Head of caudate nucleus (tissue), 42 donors: ENCODE measurements at places on chromosomes 4 and X.

- DNase-seq, result no peak
These were observed 193.6 kb downstream of the SOWAHB start for GRCh38 chr4:76704133-76704881.

GRCh38 chr4:58111818-58112217, 1001.6 kb upstream of the IGFBP7 start:
- DNase-seq, result no peak

GRCh38 chrX:13495232-13495631, 74.2 kb upstream of the EGFL6 start:
- no peak for DNase-seq

DNA sequence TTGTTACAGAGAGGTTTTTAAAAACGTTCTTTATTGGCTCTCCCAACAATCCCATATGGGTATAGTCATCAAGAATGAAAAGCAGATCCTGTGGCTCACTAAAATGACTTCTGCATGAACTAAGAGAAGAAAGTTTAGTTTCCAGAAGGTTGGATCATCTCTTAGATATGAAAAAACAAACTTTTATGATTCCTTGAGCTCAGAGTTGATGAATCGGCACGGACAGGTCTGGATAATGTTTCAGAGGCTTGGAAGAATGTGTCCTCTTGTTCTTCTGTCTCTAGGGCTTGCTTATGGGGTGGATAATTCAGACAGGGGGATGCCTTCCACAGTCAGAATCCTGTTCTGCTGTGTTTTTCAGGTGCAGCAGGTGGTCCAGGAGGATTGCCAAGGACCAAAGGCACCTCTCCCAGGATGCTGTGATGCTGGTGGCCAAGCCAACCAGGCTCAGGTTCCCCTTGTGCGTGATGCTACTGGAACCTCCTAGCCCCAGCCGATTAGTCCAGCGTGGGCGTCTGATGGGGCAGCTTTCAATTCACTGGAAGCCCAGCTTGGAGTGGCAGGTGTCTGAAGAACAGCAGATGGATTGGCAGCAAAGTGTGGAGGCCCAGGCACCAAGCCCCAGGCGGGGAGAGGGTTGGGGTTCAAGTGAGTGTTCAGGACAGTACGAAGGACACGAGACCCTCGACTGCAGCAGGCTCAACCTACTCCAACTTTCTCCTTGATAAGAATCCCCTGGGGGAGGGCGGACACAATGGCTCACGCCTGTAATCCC, 30.3 kb downstream of the CCKAR start:
- no peak for DNase-seq

- no peak for DNase-seq
These were observed 419.8 kb downstream of the GALNTL6 start for GRCh38 chr4:172232966-172233365.

DNA sequence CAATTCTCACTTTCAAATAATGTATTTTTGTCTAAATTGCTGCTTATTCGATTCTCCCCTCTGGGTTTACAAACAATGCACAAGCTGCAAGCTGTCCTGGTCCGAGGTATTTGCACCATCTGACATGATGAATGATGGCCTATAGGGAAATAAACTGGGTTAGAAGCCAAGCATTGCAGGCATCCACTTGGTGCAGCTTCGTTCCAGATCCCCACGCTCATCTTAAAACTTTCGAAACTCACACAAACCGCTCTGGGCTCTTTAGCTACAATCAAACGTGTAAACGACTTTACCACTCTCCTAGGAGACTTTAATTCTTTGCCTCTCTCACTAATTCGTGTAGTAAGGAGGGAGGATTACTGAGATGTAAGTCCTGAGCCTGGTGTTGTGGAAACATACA, 19.0 kb downstream of the PHKA2 start:
- DNase-seq, result no peak

GRCh38 chr4:83251447-83251830, 33.2 kb downstream of the COQ2 start:
- DNase-seq, result no peak

- no peak for DNase-seq
These were observed 114.5 kb downstream of the DDX53 start for GRCh38 chrX:23114241-23114640.

GRCh38 chr4:52711834-52712250, 39.4 kb downstream of the ERVMER34-1 start:
- no peak for DNase-seq

- no peak for DNase-seq
These were observed 80.7 kb upstream of the TMEM164 start for GRCh38 chrX:109922190-109922589.

GRCh38 chr4:20904966-20905365, 204.7 kb downstream of the PACRGL start:
- no peak for DNase-seq

DNA sequence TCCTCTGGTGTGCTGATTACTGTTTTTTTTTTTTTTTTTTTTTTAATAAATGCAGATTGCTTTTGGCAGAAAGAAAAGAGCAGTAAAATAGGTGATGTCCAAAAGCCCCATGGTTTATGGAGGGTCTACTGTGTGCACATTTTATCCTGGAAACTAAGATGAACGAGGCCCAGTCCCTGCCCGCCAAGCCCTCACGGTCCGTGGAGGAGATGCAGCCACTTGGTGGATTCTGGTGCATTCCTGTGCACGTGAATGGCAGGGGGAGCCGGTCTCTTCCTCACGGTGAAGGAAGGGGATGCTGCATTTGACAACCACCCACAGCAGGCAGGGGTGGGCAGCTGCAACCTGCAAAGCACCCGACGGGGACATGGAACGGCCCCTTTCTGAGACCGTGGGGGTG, 100.2 kb upstream of the AFAP1 start:
- DNase-seq, result no peak

DNA sequence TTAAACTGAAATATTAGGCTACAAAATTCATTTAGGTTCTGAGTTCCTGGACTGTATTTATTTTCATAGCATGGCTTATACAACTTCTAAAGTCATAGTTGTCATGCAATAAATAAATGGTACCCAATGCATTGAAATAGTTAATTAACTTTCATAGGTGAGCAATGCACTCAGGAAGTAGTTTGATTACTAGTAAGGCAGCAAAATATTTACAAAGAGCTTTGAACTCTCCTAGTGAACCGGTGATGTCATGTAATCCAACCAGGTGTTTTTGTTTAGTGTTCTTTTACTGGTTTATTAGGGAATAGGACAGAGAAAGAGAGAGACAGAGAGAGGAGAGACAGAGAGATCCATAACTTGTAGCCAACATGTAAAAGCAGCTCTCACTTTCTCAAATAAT, 228.6 kb upstream of the CTSO start:
- no peak for DNase-seq

DNA sequence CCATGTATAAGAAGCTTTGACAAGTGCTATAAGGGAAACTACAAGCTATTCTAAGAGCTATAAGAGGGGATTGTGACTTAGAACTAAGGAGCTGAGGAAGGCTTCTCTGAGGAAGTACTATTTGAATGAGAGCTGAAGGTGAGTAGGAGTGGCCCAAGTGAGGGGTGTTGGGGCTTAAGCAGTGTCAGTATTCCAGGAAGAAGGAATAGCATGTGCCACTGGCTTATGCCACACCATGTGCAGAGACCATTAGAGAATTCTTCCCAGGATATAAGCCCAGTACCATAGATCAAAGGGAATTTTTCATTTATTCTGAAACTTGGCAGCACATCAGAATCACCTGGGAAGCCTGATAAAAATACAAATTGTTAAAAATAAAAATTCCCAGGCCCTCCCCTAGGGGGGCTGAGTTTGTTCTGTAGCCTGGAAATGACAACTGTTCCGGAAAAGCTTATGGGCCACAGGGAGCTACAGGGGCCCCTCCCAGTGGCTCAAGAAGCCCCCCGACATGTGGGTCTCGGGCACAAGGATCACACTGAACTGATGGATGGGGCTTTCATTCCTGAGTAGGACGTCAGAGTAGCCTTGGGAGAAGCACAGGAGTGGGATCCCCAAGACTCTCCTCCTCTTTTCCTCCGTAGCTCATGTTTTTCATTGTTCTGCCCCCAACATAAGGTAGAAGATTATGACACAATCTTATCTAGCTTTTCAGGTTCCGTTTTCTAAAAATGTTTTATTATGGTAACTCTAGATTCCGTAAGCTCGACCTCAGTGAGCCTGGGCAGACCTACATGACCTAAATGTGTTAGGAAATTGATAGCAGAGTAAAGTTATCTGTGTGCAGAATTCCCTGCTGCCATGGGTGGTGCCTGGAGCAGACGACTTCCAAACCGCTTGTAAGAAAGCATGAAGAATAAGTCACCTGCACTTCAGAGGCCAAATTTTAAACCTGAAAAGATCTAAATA, 119.3 kb downstream of the AFF1 start:
- no peak for DNase-seq

GRCh38 chr4:73166212-73166611, 92.4 kb downstream of the ANKRD17 start:
- DNase-seq, result no peak

DNA sequence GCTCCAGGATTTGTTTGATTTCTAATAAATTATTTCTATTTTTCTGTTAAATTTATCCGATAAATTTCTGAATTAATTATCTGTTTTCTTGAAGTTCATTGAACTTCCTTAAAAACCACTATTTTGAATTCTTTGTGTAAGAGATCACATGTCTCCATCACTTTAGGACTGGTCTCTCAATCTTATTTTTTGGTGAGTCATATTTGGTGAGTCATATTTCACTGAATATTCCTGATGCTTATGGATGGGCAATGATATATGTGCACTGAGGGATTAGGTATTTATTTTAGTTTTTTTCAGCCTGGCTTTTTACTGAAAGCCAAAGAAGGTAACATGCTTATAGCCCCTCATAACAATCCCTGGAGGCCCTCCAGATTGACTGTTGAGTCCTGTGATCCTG, 48.5 kb upstream of the IL15 start:
- DNase-seq, result no peak

DNA sequence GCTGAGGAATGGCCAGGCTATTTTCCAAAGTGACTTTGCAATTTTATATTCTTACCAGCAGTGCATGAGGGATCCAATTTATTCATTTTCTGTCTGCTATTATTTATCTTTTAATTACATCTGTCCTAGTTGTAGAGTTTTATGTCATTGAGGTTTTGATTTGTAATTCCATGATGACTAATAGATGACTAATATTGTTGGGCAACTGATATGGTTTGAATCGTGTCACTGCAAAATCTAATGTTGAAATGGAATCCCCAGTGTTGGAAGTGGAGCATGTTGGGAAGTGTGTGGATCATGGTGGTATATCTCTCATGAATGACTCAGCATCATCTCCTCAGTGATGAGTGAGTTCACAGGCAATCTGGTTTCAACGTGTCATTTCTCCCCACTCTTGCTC, 201.5 kb downstream of the TBX22 start:
- DNase-seq, result no peak

DNA sequence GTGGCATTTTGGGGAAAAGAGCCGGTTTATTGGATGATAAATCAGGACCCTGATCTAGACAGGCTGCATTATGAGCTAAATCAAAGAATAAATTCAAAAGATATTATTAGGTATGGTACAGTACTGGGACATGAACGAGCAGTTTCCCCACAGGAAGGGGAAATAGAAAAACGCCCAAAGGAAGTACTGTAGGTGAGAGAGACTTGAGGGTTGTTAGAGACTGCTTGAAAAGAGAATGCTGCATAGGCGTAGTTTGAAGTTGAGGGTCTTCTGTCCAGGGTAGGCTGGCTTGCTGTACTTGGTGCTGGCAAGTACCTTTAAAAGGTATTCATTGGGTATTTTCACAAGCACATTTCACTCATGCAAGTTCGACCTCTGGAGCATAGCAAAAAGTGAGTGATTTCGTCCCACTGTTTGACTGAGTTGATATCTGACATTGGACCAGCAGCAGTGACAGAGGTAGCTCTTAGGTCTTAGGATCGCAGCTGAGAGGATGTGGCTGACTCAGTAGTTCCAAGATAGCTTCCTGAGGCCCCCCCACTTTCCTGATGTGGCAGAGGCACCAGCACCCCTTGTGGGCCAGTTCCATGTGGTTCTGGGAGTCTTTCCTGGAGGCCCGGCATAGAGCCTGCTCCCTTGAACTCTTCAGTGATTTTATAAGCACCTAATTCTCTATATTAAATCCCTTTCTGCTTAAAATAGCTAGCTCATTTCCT, 64.3 kb downstream of the TMEM131L start:
- no peak for DNase-seq

- DNase-seq, result no peak
These were observed 79.8 kb downstream of the CLCN5 start for GRCh38 chrX:50002067-50002714.

GRCh38 chrX:137172317-137172948, 138.6 kb upstream of the GPR101 start:
- DNase-seq, result no peak

GRCh38 chr4:7904952-7905915, 34.4 kb downstream of the AFAP1 start:
- peak; percentile 34 for DNase-seq

DNA sequence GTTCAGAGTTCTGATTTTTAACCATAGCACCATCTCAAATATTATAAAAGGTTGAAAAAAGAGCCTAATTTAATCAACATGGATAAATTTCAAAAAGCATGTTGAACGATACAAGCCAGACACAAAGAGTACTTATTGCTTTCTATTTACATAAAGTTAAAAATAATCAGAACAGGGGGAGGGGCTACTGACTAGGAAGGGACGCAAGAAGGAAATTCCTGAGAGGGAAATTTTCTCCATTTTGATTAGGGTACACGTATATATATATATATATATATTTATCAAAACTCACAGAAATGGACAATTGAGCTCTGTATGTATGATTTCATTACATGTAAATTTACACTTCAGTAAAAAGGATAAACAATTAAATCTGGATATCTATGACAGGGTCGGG, 482 bp upstream of the MBTPS2 start:
- DNase-seq, result no peak

DNA sequence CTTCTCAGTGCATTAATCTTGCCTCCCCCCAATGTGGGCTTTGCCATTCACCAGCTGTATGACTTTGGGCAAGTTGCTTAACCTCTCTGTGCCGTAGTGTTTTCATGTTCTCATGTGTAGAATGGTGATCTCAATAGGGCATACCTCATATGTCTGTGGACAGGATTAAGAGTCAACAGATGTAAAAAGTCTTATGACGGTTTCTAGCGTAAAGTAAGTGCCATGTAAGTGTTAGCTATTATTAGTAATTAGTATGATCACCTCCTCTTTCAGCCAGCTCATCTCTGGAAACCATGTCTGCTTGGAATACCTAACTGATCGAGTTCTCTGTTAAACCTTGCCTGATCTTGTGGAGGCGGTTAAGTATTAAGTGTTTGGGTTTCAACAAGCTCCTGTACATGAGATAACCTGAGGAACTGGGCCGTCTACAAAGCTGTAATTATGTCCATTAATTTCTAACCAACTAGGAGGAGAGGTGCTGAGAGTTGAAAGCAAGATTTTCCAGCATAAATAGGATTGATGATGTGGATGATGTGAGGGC, 66.3 kb downstream of the TSC22D3 start:
- DNase-seq, result no peak

- no peak for DNase-seq
These were observed 63.5 kb downstream of the TMEM131L start for GRCh38 chr4:153529646-153530045.

- DNase-seq, result peak; percentile 39
These were observed 516.6 kb downstream of the PPARGC1A start for GRCh38 chr4:23373261-23373660.

DNA sequence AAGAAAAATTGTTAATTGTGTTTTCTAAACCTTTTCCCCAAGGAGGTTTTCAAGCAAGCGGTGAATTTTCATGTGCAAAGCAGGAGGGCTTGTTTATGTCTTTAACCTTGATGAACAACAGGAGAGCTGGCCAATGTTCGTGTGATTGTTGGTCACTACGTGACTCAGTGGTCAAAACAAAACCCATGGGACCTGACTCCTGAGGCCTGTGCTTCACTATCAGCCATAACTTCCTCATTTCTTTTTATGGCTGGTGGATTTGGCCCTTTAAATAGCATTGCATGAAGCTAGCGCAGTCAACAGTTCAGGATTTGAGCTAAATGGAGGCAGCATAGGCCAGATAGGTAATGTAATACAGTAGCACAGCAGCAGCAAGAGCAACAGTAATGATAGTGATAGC, 80.5 kb downstream of the MID1IP1 start:
- DNase-seq, result no peak
